ENCODE measurements at places on chromosomes 7 and 10.

DNA sequence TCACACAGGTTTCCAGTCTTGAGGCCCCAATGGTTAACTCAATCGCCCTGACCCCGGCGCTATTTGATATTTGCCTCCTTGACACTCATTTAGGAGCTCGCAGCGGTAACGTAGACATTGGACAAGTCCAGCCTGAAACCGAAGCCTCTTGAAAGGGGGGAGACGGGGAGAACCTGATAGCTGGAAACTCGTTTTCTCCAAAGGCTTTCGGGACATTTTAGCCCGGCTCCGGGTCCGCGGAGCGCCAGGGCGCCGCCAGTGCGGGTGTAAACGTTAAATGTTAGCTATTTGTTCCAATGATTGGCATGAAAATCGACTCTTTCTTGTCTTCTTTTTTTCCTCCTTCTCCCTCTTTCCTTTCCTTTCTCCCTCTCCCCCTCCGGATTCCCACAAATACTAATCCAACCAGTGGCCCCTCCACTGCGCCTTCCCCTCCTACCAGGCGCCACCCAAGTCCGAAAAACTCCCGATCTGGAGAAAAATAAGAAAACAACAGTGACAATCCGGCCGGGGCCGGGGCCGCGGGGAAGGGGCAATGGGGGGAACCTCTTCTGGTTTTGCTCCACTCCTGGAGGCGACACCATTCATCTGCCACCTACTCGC lies 17.2 kb upstream of the GATA3 start:
- DNase-seq: no peak

DNA sequence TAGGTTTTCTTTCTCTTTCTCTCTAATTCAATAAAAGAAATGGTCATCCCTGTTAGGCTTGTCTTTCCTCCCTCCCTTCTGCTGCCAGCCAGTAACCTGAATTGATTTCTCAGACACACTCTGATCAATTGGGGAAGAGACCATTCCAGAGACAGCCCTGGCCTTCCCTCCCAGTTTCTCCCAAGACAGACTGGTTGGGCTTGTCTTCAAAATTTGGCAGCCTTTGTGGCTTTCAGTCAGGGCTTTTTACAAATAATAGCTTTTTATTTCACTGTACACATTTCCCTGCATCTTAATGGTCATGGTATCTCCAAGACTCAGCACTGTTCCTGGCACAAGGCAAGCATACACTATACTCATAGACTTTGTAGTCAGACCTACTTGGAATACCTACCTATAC lies 33.9 kb downstream of the BCAP29 start:
- no peak for DNase-seq

GRCh38 chr10:63707254-63707910 lies 186.2 kb downstream of the REEP3 start:
- DNase-seq: peak; percentile 97

- no peak for DNase-seq
Measured at GRCh38 chr10:75395932-75396630, 5.5 kb downstream of the ZNF503 start.

DNA sequence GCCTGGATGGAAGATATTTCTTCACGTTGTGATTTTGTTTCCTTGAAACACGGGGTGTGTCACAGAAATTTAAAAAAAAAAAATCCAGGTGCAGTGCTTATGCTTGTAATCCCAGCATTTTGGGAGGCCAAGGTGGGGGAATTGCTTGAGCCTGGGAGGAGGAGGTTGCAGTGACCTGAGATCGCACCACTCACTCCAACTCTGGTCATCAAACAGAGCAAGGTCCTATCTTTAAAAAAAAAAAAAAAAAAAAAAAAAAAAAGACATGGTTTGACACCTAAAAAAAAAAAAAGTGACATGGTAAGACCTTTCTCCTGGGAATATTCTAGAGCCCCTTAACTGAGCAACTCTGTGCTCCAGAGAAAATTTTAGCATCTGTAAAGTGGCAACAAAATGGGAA lies 9.0 kb upstream of the LRRC4 start:
- no peak for DNase-seq

- DNase-seq: peak; percentile 38
Measured at GRCh38 chr7:24036033-24036412, 248.0 kb upstream of the NPY start.

GRCh38 chr10:84341538-84341856 lies 13.1 kb downstream of the CCSER2 start:
- DNase-seq: no peak

DNA sequence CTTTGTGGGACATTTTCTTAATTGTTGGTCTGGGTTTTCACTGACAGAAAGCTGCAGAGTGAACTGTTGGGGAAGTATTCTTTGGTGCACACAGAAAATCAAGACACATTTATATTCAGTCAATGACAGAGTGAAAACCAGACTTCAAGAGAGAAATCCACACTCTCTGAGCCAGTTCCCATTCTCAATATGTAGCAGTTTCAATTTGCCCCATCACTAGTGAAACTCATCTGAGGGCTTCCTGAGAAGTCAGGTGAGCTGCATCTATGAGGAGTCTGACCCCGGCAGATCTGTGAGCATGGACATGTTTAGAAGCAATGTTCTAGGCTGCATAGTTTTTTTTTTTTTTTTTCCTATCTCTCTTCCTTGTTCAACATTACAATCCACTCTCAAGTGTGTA lies 163.7 kb upstream of the AHR start:
- no peak for DNase-seq

- no peak for DNase-seq
Measured at GRCh38 chr7:75971961-75972763, 22.2 kb downstream of the TMEM120A start.

DNA sequence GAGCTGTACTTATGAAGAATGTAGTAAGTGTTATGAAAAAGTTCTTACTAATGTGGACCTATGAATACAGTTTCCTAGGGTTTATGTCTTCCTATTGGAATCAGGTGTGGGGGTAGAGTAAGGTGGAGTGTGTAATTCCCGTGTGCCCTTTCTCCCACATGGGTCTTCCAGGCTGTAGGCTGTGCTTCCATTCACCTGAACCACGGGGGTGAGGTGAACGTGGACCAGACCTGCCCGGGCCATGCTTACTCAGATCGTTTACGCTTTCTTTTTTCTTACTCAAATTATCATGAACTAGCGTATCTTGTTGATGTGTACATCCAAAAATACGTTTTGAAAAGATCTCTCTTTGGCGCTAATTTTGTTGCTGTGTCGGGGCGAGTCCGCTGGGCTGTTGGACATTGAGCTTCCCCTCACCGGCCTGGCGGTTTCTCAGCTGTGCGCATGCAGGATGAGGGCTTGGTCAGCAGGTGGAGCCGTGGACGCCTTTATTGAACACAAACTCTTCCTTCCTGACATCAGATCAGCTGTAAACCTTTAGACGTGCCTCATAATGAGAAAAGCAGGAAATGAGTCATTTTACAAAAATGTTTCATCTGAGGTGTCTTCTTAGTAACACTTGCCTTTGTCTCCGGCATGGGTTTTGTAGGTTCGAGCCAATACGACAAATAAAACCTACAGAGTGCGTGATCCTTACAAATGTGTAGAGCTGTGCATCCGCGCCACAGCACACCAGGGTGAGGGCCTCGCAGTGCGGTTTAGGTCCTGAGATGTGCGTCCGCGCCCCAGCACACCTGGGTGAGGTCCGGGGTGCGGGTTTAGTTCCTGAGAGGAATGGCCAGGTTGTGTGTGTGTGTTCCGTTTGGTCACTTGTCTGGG lies 53.8 kb downstream of the WDR37 start:
- DNase-seq: peak; percentile 83

DNA sequence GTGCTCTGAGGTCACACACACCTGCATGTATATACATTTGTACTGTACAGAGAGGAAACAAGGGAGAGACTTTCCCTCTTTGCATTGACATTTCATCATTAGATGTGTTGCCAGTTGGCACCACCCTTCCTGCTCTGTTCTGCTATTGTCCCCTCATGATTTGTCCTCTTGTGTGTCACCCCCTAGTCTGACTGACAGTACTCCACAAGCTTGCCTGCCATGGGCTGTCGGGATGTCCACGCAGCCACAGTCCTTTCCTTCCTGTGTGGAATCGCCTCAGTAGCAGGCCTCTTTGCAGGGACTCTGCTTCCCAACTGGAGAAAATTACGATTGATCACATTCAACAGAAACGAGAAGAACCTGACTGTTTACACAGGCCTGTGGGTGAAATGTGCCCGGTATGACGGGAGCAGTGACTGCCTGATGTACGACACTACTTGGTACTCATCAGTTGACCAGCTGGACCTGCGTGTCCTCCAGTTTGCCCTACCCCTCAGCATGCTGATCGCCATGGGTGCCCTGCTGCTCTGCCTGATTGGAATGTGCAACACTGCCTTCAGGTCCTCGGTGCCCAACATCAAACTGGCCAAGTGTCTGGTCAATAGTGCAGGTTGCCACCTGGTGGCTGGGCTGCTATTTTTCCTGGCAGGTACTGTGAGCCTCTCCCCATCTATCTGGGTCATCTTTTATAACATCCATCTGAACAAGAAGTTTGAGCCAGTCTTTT lies 9.4 kb downstream of the CLDN12 start:
- peak; percentile 19 for DNase-seq

DNA sequence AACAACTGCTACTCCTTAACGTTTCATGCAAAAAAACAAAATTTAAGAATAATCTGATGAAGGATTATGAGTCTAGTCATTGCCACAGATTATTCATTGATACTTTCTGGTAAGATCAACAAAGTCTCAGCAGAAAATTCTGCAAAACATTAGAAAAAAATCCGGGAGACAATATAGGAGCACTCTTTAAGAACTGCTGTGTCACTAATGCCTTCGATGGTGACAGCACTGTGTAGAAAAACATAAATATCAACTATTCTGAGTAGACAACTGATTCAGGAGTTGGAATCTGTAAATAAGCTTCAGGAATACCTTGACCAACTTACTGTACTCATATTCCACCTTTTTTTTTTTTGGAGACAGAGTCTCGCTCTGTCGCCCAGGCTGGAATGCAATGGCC lies 69.0 kb downstream of the CYTH3 start:
- DNase-seq: no peak

DNA sequence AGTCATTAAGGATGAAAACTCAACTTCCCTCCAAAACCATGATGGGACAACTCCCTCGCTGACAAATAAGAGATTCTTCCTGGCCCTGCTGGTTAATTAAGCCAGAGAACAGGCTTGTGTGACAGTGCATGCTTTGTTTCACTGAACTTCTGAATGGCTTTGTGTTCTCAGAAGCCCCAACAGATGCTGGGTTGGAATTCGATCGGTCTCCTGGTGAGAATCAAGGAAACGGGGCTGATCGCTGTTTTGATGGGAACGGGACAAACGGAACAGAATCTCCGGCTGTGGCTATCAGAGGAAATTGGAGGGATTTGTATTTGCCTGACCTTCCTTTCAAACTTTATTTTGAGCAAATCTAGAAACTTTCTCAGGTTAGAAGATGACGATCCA lies 145.0 kb downstream of the RNF216 start:
- no peak for DNase-seq

Data from EL (cell line).